Dermis microvascular lymphatic vessel endothelial cell (primary cell): ENCODE measurements at places on chromosomes 4 and X. TPM values are rescaled to one million over a fixed set of nuclear protein-coding genes. Genes with fewer than 3 reads are reported as not detected.

MOSPD2 gene
- 7.6 and 8.7 TPM in 2 replicates for total RNA-seq

WDFY3 gene
- 67.5 and 85.6 TPM in 2 replicates for total RNA-seq

KIT gene
- 1.2 and 3.7 TPM in 2 replicates for total RNA-seq

MTNR1A gene
- not detected in 2 replicates for total RNA-seq

TMEM255A gene
- total RNA-seq: not detected in 2 replicates

FAM149A gene
- 0.13 TPM in 2 replicates for total RNA-seq
